Placental epithelial cell (primary cell): ENCODE measurements at places on chromosomes 6 and 20. TPM values are rescaled to one million over a fixed set of nuclear protein-coding genes. Genes with fewer than 3 reads are reported as not detected.

Gene RGS17
- total RNA-seq = under 0.01 TPM in 1 of 2 replicates, not detected in the other

Gene MYB
- total RNA-seq = 0.79 TPM in 1 of 2 replicates, not detected in the other

Gene MCCD1
- total RNA-seq = not detected in 2 replicates

Gene TREML2
- not detected in 2 replicates for total RNA-seq

Gene ADGB
- total RNA-seq = 0.39 TPM in 1 of 2 replicates, not detected in the other

Gene SNAP91
- under 0.01 TPM in 1 of 2 replicates, not detected in the other for total RNA-seq

Gene TMEM244
- not detected in 2 replicates for total RNA-seq

Gene PRDM1
- 0.79 and 0.98 TPM in 2 replicates for total RNA-seq

Gene SLC2A10
- total RNA-seq = 73.6 and 79.7 TPM in 2 replicates

Gene SLC16A10
- 0.22 TPM in 1 of 2 replicates, not detected in the other for total RNA-seq

Gene TINAG
- total RNA-seq = not detected in 2 replicates

Gene BPIFB1
- not detected in 2 replicates for total RNA-seq

Gene NHLRC1
- 3.1 and 3.9 TPM in 2 replicates for total RNA-seq

Gene PRICKLE4
- total RNA-seq = 0.65 and 5.5 TPM in 2 replicates

Gene C6orf163
- 0.76 and 3.1 TPM in 2 replicates for total RNA-seq

Gene CNKSR3
- total RNA-seq = 11.0 and 16.5 TPM in 2 replicates

Gene HRH3
- total RNA-seq = not detected in 2 replicates

Gene PROKR2
- not detected in 2 replicates for total RNA-seq

Gene MLN
- not detected in 2 replicates for total RNA-seq

Gene CD24
- total RNA-seq = 56.3 and 150 TPM in 2 replicates

Gene RPL7L1
- total RNA-seq = 83.6 and 87.5 TPM in 2 replicates

Gene NOL4L
- total RNA-seq = 4.8 and 5.5 TPM in 2 replicates

Gene HSPA1A
- 65.7 and 80.9 TPM in 2 replicates for total RNA-seq

Gene UQCC2
- 7.9 and 17.0 TPM in 2 replicates for total RNA-seq

Gene C6orf132
- total RNA-seq = 9.8 and 19.8 TPM in 2 replicates

Gene CYP39A1
- total RNA-seq = 0.22 and 0.79 TPM in 2 replicates

Gene ABHD16B
- not detected in 2 replicates for total RNA-seq

Gene BHLHE23
- total RNA-seq = 0.39 TPM in 1 of 2 replicates, not detected in the other

Gene FILIP1
- under 0.01 TPM in 2 replicates for total RNA-seq

Gene GTPBP2
- 46.6 and 55.4 TPM in 2 replicates for total RNA-seq

Gene TFAP2C
- 39.7 and 46.0 TPM in 2 replicates for total RNA-seq

Gene ADTRP
- 2.0 and 3.3 TPM in 2 replicates for total RNA-seq

Gene DDR1
- 74.2 and 95.0 TPM in 2 replicates for total RNA-seq

Gene RIPPLY2
- total RNA-seq = not detected in 2 replicates

Gene DEF6
- 10.1 and 15.3 TPM in 2 replicates for total RNA-seq

Gene OR2J3
- total RNA-seq = not detected in 2 replicates

Gene ASIP
- not detected in 2 replicates for total RNA-seq

Gene PLN
- 0.11 TPM in 1 of 2 replicates, not detected in the other for total RNA-seq

Gene POU3F2
- total RNA-seq = under 0.01 TPM in 1 of 2 replicates, not detected in the other

Gene MYH7B
- under 0.01 and 0.39 TPM in 2 replicates for total RNA-seq

Gene BCAS1
- total RNA-seq = 0.11 and 0.39 TPM in 2 replicates
